Hepatocyte (in vitro differentiated cells): ENCODE measurements at places on chromosomes 1 and 21. TPM values are rescaled to one million over a fixed set of nuclear protein-coding genes. Genes with fewer than 3 reads are reported as not detected.

- no peak for DNase-seq
These were observed 118.6 kb upstream of the IFFO2 start for GRCh38 chr1:19074902-19075721.

DNA sequence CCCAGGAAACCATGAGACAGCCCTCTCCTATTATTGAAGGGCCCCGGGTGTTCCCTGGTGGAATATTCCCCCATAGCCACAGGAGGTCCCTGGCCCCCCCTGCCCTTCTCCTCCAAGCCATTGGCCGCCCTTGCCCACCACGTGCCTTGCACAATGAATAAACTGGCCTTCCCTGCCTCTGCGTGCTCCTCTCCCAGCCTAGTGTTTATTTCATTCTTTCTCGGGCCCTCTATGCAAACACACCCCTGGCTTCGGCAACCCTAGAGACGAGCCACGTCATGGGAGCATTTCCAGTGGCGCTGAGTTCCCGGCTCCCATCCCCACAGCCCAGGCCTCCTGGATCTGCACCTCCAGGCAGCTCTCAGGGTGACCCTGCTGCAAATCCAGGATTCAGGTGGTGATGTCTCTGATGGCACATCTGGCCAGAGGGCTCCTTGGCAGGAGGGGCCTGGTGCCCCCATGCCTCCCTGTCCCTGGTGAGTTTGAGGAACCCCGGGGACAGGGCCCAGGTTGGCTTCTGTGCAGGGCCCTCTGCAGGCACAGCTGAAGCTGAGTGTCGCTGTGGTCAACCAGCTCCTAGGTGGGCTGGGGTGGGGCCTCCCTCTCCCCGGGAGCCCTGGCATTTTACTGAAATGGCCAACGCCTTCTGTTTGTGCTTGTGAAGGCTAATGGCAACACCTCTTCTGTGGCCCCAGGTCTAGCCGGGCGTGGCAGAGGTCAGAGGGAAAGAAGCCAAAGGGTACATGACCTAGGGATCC, 6.2 kb downstream of the KRTAP10-12 start:
- DNase-seq = no peak

DNA sequence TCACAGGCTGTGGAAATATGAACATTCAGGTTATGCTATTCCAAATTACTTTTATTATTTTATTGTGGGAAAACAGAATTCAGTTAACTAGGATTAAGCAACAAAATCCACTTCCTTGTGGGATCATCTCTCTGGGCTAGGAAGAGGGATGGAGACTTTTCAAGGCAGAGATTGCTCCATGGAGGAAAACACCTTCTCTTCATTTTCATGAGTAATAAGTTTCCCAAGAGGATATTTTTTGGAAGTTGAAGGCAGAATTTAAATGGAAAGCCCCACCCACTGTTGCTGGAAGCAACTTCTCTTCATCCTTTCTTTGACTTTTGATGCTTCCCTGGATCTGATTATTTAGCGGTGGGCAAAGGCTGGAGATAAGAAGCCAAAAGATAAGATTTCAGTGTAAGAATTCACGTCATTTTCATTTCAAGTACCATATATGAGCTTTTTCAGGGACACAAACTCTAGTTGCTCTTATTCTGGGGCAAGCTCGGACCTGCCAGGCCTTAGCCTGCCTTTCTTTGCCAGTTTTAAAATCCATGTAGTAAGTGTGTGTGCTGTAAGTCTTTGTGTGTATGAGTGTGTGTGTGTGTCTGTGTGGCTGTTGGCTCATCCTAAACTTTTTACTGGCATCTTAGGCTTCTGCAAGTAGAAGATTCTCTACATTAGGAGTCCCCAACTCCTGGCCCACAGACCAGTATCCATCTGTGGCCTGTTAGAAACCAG, 11.7 kb upstream of the IL24 start:
- DNase-seq = no peak

- DNase-seq = no peak
These were observed 139.9 kb upstream of the B3GALT2 start for GRCh38 chr1:193326296-193326695.

DNA sequence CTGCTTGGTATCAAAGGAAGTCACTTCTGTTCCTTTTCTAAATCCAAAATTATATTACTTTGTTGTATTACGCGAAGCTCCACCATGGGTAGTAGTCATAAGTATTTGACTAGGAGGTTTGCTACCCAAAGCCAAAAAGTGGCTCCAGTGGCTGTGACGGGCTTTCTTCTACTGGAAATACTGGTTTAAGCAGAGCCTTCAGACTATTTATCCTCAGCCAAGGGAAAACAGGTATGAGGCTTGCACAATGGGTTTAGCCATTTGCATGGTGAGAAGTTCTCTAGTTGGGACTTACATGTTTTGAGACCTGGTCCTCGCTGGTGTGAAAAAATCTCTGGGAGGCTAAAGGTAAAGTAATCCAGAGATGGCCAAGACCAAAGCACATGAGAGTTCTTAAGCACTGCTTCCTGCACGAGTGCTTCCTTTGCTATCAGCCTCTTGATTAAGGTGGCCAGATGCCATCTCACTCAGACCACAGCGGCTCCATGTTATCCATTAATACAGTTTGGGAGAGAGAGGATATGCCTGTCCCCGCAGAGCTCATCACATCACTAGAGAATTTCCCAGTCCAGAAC, 121.2 kb downstream of the PIK3R3 start:
- DNase-seq = no peak

GRCh38 chr1:180923887-180924286, 11.2 kb downstream of the KIAA1614 start:
- DNase-seq = no peak

DNA sequence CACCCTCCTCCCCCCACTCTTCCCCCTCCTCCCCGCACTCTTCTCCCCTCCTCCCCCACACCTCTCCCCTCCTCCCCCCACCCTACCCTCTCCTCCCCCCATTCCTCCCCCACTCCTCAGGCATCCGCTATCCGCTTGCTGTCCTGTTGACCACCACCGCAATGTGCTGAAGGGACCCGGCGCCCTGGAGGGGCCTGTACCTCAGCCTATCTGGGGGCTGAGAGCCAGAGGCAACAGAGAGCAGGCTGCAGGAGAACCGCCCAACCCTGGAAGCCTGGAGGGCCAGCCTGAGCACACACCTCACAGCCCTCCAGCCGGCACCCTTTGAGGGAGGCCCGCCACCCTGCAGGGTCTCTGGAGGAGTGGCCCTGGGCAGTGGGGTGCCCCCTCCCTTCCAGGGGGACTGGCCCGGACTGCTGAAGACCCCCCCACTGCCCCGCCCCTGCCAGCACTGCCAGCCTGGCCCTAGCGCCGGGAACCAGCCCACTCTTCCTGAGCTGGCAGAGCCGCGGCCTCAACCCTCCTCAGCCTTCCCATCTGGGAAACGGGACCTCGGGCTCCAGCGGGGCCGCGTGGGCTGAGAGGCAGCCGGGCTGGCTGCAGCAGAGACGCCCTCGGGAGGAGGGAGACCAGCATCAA, 1.2 kb downstream of the C1QTNF12 start:
- DNase-seq = no peak

- DNase-seq = no peak
These were observed 1494.8 kb downstream of the KCNT2 start for GRCh38 chr1:195113471-195113870.

GRCh38 chr1:155003766-155004351, 1.3 kb downstream of the ZBTB7B start:
- peak; percentile 63 for DNase-seq

DNA sequence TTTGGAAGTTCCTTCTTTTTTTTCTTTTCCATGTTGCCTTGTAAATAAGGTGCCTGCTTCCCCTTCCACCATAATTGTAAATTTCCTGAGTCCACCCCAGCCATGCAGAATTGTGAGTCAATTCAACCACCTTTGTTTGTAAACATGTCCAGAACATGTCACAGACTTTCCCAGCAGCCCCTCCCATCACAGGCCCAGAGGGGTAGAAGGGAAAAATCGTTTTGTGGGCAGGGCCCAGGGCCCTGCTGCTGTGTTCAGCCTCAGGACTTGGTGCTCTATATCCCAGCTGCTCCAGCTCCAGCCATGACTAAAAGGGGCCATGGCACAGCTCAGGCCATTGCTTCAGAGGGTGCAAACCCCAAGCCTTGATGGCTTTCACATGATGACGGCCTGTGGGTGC, 384.6 kb upstream of the NCAM2 start:
- no peak for DNase-seq

- peak; percentile 62 for DNase-seq
These were observed 107.5 kb upstream of the HOOK1 start for GRCh38 chr1:59707178-59707791.

DNA sequence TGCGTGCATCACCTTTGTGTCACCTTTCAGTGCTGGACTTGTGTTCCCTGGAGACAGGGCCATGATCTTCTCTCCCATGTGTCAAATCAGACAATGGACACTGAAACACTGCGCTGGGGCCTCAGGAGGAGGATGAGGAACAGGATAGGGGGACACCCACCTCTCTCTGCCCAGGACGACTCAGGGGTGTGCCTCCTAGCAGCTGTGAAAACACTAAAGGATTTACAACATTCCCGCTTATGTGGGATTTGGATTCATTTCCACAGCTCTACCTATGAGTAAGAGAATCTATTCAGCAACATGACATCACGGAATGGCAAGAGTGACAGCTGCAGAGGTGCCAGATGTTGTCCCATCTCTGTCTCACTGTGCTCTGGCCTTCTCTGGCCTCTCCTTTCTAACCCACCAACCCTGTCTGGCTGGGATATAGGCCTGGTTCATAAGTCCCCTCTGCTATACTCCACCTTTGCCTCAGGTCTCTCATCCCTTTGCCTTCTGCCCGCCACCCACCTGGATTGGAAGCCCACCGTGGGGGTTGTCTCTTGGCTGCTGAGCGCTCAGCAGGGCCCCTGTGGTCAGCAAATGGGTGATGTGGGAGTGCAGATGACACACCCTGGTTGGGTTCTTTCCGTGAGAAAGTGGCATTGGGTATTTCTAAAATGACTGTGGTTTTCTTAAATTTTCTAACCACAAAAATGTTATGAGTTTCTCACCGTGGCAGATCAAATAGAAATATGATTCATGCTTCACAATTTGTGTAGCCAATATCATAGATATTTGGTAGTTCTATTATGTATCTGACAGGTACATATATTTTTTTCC, 47.1 kb upstream of the TLR5 start:
- DNase-seq = no peak

- no peak for DNase-seq
These were observed 25.3 kb upstream of the NMNAT2 start for GRCh38 chr1:183443466-183443865.

DNA sequence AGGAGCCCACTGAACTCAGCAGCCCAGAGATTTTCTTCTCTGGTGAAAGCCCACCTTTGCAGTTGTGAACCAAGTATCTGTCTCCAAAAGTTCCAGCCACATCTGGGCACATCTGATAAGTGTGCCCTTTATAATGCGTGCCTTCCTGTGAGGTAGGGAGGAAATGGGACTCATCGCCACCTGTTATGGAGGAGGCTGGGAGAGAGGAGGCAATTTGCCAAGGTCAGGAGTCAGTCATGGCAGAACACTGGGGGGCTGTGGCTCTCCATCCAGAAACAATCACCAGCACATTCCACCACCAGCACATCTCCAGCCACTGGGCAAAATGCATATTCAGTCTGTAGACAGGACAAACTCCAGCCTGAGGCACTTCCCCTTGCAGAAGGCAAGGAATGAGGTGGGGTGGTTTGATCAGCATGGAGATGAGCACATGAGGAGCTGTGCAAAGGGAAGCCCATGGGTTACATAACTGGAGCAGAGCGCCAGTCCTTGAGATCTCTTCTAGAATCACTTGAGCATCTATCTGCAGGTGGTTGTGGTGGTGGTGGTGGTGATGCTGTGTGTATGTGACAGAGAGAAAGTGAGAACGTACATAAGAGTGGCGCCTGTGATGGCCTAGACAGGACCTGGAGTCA, 15.0 kb upstream of the LEMD1 start:
- no peak for DNase-seq

GRCh38 chr1:98693385-98693784, 31.9 kb downstream of the SNX7 start:
- DNase-seq = no peak

DNA sequence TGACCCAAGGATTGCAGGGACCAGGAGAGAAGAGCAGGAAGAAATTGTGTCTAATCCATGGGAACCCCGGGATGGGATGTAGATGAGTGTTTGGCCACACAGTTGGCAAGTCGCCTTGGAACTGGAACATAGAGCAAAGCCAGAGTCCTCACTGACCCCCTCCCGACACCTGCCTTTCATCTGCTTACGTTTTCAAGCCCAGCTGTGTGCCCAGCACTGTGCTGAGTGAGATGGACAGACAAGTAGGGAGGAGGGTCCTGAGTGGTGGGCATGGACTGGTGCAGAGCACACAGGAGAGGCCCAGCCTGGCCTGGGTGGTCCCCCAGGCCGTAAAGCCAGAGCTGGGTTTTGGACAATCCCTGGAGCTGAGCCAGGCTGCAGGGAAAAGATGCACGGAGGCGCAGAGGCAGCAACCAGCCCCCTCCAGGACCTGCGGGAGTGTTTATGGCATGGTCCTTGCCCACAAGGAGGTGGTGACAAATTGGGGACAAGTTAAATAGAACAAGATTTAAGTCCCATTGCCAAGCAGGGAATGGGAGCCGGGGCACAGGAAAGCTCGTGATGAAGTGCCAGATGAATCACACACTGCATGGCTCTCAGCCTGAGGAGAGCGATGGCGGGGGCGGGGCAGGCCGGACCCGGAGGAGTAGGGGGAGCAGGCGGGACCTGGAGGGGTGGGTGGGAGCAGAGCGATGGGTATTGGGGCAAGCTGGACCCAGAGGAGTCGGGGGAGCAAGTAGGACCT, 157.8 kb upstream of the VAMP3 start:
- no peak for DNase-seq

- DNase-seq = peak; percentile 95
These were observed 31.8 kb downstream of the DNTTIP2 start for GRCh38 chr1:93846992-93847810.

GRCh38 chr1:203508463-203509073, 14.6 kb downstream of the OPTC start:
- DNase-seq = peak; percentile 67

GRCh38 chr1:203968761-203969160, 104.2 kb upstream of the SOX13 start:
- no peak for DNase-seq

- DNase-seq = peak; percentile 92
These were observed at the start of the genes GPATCH2 and SPATA17 for GRCh38 chr1:217630711-217631591. GPATCH2 (minus strand) TSS chr1:217631090; CDS start chr1:217630971, 119 bp downstream. SPATA17 (plus strand) TSS chr1:217631344; CDS start chr1:217631379, 35 bp downstream.

The CLCN6 gene
- 23.6 and 34.2 TPM in 2 replicates for polyA plus RNA-seq

The RIPPLY3 gene
- 0.11 and 1.0 TPM in 2 replicates for polyA plus RNA-seq

The CLEC20A gene
- polyA plus RNA-seq = not detected in 2 replicates

The SMPDL3B gene
- polyA plus RNA-seq = 11.2 and 16.2 TPM in 2 replicates

The TNFRSF4 gene
- 0.34 TPM in 1 of 2 replicates, not detected in the other for polyA plus RNA-seq

The LCE1D gene
- not detected in 2 replicates for polyA plus RNA-seq

The LRRC53 gene
- not detected in 2 replicates for polyA plus RNA-seq

The CASQ1 gene
- polyA plus RNA-seq = 0.51 and 0.57 TPM in 2 replicates

The FAM43B gene
- 0.81 and 1.3 TPM in 2 replicates for polyA plus RNA-seq

The ANKRD45 gene
- 1.0 and 2.2 TPM in 2 replicates for polyA plus RNA-seq

The FALEC gene
- polyA plus RNA-seq = 0.39 TPM in 1 of 2 replicates, not detected in the other
